ENCODE measurements at places on chromosomes 16 and 17. TPM values are rescaled to one million over a fixed set of nuclear protein-coding genes. Genes with fewer than 3 reads are reported as not detected.

MT1G gene
- total RNA-seq = not detected

GRIN2A gene
- total RNA-seq = not detected

QPRT gene
- 19.5 TPM for total RNA-seq

CLEC10A gene
- total RNA-seq = not detected

Measured in chondrocyte (in vitro differentiated cells).